ENCODE measurements at places on chromosomes 3 and 15.

GRCh38 chr15:50148362-50148963 lies 29.4 kb upstream of the ATP8B4 start:
- H3K27me3 ChIP-seq, result no peaks in the 10 kb centered on the region
- no peak for DNase-seq
- H3K27ac ChIP-seq, result no peak overlapping the region
- peaks cover 3% of the 10 kb centered on the region for H3K4me1 ChIP-seq
- H3K36me3 ChIP-seq, result no peaks in the 10 kb centered on the region

GRCh38 chr15:90000186-90001001 lies 730 bp upstream of the ZNF710 start:
- DNase-seq, result peak; percentile 68
- no peaks in the 10 kb centered on the region for H3K27me3 ChIP-seq
- no peaks in the 10 kb centered on the region for H3K36me3 ChIP-seq
- peak overlapping the region; percentile 79 for H3K27ac ChIP-seq

- no peak overlapping the region for H3K27ac ChIP-seq
- H3K4me3 ChIP-seq, result no peak overlapping the region
- H3K27me3 ChIP-seq, result no peaks in the 10 kb centered on the region
- peaks cover 2% of the 10 kb centered on the region for H3K4me1 ChIP-seq
These were observed 7.1 kb upstream of the CPOX start for GRCh38 chr3:98600412-98601095.

GRCh38 chr3:42014921-42015533 lies 53.1 kb upstream of the ULK4 start:
- H3K36me3 ChIP-seq, result no peaks in the 10 kb centered on the region
- peak overlapping the region; percentile 85 for H3K4me3 ChIP-seq
- peak overlapping the region; percentile 89 for H3K27ac ChIP-seq
- no peaks in the 10 kb centered on the region for H3K27me3 ChIP-seq

DNA sequence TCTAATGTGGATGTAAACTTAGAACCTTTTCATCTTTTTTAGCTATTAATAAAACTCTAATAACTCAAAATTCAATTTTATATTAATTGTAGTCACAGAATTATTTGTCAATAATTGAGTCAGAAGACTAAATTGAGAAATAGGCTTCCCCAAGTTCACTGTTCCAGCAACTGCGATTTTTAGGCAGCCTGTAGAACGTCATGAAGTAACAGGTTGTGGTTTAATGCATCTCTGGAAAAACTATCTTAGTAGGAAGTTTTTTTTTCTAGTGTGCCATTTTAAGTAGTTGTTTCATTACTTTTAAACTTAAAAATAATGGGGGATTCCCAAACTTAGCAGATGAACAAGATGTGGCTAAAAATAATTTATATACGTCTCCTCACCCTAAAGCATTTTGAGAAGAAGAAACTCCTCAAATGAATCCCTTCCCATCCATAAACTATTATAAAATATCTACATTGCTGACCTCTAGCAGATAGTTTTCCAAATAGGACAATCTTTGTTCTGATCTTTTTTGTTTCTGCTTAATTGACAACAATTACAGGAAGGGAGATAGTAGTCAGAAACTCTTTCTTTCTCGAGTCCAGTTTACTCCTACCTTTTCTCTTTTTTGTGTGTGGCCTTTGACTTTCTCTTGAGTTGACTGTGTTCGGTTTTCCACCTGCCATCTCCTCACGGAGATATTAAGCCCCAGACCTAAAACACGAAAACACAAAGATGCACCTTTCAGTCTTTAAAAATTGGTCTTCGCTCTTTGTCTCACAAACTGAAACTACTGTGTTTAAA lies 43.1 kb downstream of the LRCH3 start:
- H3K4me3 ChIP-seq, result no peak overlapping the region

DNA sequence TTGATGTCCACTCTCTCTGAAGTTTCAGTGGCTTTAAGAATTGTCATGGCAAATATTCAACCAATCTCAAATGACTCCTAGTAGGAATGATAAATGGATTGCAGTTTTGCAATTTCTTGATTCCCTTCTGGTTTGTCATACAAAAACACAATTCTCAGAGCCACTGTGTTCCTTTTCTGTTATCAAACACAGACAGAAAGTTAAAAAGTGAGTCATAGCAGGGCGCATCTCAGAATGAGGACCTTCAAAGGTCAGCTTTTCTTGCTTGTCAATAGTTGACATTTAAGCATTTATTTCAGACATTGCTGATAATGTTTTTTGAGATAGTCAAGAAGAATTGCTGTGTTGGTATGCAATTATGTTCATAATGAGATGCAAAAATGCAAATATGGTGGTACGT lies 405.9 kb downstream of the NR2F2 start:
- no peak overlapping the region for H3K4me3 ChIP-seq
- H3K4me1 ChIP-seq, result no peaks in the 10 kb centered on the region
- H3K27ac ChIP-seq, result no peak overlapping the region
- H3K36me3 ChIP-seq, result no peaks in the 10 kb centered on the region
- no peaks in the 10 kb centered on the region for H3K27me3 ChIP-seq

DNA sequence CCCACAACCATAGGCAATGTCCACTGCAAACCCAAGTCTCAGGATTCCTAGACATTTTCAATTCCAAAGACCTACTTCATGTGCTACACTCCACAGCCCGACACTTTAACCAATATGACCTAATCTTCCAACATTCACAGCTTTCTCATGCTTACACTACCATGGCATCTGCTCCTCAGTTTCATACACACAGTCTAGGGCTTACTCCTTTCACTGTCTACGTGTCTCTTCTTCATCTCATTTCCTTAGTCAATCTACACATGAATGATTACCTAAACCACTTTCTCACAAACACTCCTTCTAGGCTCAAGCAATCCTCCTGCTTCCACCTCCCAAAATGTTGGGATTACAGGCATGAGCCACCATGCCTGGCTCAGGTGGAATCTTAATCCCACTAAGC lies 106.3 kb downstream of the STAG1 start:
- H3K27me3 ChIP-seq, result no peaks in the 10 kb centered on the region
- no peak overlapping the region for H3K4me3 ChIP-seq
- H3K36me3 ChIP-seq, result no peaks in the 10 kb centered on the region

DNA sequence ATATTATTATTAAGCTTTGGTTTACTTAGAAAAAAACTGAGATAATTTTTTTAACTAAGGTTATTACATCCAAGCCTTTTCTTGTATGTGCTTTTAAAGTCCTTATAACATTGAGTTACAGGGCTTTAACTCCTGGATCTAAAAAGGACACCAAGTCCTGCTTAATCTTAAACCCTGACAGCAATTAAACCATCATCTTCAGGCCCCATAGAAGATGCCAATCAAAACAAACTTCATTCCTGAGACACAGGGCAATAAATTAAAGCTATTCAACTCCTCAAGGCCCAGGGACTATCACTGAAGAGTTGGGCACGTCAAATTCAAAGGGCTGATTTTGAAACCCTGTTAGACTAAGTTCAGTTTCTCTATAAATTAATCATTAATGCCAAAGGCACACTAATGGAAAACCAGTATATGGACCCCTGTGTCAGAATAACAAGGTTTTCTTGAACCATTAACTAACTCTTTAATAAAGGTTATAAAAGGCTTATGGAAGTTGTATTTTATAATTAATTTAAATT lies 1152.6 kb downstream of the NSUN3 start:
- H3K4me1 ChIP-seq, result no peaks in the 10 kb centered on the region
- H3K4me3 ChIP-seq, result no peak overlapping the region
- no peaks in the 10 kb centered on the region for H3K27me3 ChIP-seq
- H3K27ac ChIP-seq, result no peak overlapping the region
- no peaks in the 10 kb centered on the region for H3K36me3 ChIP-seq

DNA sequence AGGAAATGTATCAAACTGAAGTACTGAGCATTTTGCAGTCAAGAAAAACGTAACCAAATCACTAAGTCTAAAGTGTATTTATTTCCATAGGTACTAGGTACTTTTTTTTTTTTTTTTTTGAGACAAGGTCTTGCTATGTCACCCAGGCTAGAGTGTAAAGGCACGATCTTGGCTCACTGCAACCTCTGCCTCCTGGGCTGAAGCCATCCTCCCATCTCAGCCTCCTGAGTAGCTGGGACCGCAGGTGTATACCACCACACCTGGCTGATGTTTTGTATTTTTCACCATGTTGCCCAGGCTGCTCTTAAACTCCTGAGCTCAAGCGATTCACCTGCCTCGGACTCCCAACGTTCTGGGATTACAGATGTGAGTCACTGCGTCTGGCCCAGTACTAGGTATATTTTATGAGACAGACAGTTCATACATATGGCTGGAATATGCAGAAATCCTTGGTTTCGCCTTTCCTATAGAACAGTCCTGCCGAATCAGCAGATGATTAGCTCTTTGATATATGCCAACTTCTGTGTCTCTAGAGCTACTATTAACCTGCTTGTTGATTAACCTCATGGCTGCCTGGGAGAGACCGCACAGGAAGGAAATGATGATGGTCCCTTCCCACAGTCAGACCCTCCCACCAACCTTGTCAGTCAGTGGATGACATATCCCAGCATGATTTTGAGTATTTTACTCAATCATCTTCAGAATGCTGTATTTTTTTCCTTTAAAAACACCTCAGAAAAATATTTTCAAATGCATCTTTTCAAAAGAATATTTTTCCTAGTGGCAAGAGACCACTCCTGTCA lies 32.3 kb downstream of the TMOD3 start:
- peaks cover 20% of the 10 kb centered on the region for H3K36me3 ChIP-seq
- no peak overlapping the region for H3K4me3 ChIP-seq
- H3K27me3 ChIP-seq, result no peaks in the 10 kb centered on the region
- peaks cover 8% of the 10 kb centered on the region for H3K4me1 ChIP-seq
- DNase-seq, result peak; percentile 65

- no peak overlapping the region for H3K27ac ChIP-seq
- DNase-seq, result no peak
- H3K4me1 ChIP-seq, result no peaks in the 10 kb centered on the region
- H3K27me3 ChIP-seq, result no peaks in the 10 kb centered on the region
- no peak overlapping the region for H3K4me3 ChIP-seq
These were observed 457.1 kb upstream of the ADAMTS9 start for GRCh38 chr3:65144791-65145351.

DNA sequence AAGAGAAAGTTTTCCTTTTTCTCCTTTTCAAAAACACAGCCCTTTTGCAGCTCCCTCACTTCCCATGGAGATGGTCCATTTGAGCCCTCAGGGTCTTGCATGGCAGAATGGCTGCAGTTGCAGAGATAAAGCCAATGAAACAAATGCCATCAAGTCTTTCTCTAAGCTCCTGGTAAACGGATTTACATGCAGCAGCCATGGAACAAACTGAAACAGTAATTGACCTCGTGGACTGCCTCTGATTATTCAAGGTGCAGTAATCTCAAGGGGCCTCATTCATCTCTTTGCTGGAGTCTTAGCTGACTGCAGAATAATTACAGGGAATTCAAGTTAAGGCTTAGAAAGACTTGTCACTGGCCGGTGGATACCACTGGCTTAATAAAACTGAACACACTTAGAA lies 125.1 kb downstream of the SQOR start:
- no peak overlapping the region for H3K27ac ChIP-seq
- H3K4me1 ChIP-seq, result no peaks in the 10 kb centered on the region
- no peak overlapping the region for H3K4me3 ChIP-seq
- no peak for DNase-seq

GRCh38 chr15:24955531-24955921 lies 739 bp downstream of the SNRPN start:
- H3K36me3 ChIP-seq, result no peaks in the 10 kb centered on the region
- H3K4me1 ChIP-seq, result no peaks in the 10 kb centered on the region
- no peaks in the 10 kb centered on the region for H3K27me3 ChIP-seq
- peak; percentile 31 for DNase-seq
- H3K4me3 ChIP-seq, result peak overlapping the region; percentile 80

- H3K36me3 ChIP-seq, result no peaks in the 10 kb centered on the region
- H3K27ac ChIP-seq, result no peak overlapping the region
- no peaks in the 10 kb centered on the region for H3K4me1 ChIP-seq
- no peaks in the 10 kb centered on the region for H3K27me3 ChIP-seq
These were observed 279.9 kb downstream of the EBLN2 start for GRCh38 chr3:73341272-73341935.

GRCh38 chr15:83746231-83746630 lies 92.3 kb downstream of the ADAMTSL3 start:
- DNase-seq, result no peak
- H3K4me1 ChIP-seq, result no peaks in the 10 kb centered on the region
- no peak overlapping the region for H3K4me3 ChIP-seq
- no peaks in the 10 kb centered on the region for H3K27me3 ChIP-seq

GRCh38 chr3:9915254-9916141 lies 1.4 kb upstream of the IL17RC start:
- no peaks in the 10 kb centered on the region for H3K36me3 ChIP-seq
- peak overlapping the region; percentile 72 for H3K4me3 ChIP-seq
- no peaks in the 10 kb centered on the region for H3K27me3 ChIP-seq
- H3K4me1 ChIP-seq, result peaks cover 55% of the 10 kb centered on the region
- DNase-seq, result peak; percentile 47

- H3K27ac ChIP-seq, result no peak overlapping the region
- H3K36me3 ChIP-seq, result no peaks in the 10 kb centered on the region
- no peak for DNase-seq
- H3K27me3 ChIP-seq, result no peaks in the 10 kb centered on the region
- H3K4me1 ChIP-seq, result no peaks in the 10 kb centered on the region
- H3K4me3 ChIP-seq, result no peak overlapping the region
These were observed 98.9 kb downstream of the C3orf38 start for GRCh38 chr3:88248658-88249057.

GRCh38 chr15:57112178-57112577 lies 193.7 kb downstream of the TCF12 start:
- no peak for DNase-seq
- H3K27me3 ChIP-seq, result no peaks in the 10 kb centered on the region
- peaks cover 12% of the 10 kb centered on the region for H3K4me1 ChIP-seq
- no peak overlapping the region for H3K27ac ChIP-seq
- H3K4me3 ChIP-seq, result no peak overlapping the region
- H3K36me3 ChIP-seq, result peaks cover 6% of the 10 kb centered on the region

DNA sequence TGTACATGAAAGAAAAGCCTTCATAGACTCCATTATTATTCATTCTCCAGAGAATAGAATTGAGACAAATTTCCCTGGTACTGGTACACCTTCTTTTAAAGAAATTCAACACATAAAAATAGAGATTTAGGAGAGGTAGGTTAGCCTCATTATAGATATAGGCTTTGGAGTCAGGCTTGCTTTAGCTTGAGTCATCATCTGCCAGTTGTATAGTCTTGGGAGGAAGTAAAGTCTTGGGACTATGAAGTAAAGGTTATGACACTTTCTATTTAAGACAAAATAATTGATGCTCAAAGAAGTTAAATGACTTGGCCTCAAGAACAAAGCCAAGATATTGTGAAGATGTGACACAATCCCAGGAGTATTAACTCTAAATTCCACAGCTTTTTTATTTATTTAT lies 4.3 kb downstream of the HRG start:
- H3K36me3 ChIP-seq, result no peaks in the 10 kb centered on the region
- H3K4me1 ChIP-seq, result no peaks in the 10 kb centered on the region
- peaks cover 5% of the 10 kb centered on the region for H3K27me3 ChIP-seq
- DNase-seq, result peak; percentile 4

DNA sequence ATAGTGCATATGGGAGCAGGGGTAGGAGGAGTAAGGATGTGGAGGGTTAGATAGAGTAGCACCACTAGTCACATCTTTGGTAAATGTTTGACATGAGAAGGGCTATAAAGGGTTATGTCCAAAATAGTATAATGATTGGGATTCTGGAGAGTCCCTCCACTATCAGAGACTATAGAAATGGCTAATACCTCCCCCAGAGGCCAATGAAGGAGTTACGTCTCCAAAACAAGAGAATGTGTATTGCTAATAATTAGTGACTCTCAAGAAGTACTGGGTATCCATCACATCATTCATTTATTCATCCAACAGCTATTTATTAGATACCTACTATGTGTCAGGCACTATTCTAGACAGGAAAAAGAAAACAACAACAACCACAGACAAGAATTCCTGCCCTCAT lies 203.7 kb upstream of the UMPS start:
- no peaks in the 10 kb centered on the region for H3K36me3 ChIP-seq
- H3K27ac ChIP-seq, result no peak overlapping the region
- peaks cover 5% of the 10 kb centered on the region for H3K27me3 ChIP-seq
- H3K4me3 ChIP-seq, result no peak overlapping the region
- DNase-seq, result no peak
